Muscle of arm (tissue), 14 donors: ENCODE measurements at places on chromosomes 11 and 22.
A peak's percentile ranks its signal among the peaks of the same experiment; 100 is the strongest.

- no peak for DNase-seq
These were observed 54.0 kb downstream of the UVRAG start for GRCh38 chr11:75868990-75869389.

- DNase-seq: no peak
These were observed 39.8 kb downstream of the AMPD3 start for GRCh38 chr11:10494636-10495463.

GRCh38 chr11:75413864-75414263 is 14.5 kb downstream of the RPS3 start:
- no peak for DNase-seq

DNA sequence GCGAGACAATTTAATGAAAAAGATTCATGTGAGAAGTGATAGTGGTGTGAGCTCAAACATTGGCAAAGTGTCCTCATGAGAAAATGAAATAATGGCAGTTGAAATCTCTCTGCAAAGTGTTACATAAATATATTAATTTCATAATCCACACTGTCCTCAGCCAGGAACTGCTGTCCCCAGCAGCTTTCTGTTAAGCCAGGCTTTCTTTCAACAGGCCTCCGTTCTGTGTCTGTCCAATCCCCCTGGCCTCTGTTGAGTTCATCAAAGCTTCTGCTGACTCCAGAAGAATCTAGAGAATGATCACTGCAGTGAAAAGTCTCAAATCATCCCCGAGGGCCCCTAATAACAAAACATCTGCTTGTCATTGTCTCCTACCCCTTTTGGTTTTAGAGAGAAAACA is 10.0 kb upstream of the ASCC2 start:
- DNase-seq: no peak

- no peak for DNase-seq
These were observed 96.9 kb downstream of the TRMU start for GRCh38 chr22:46432164-46433068.

GRCh38 chr11:11380340-11380739 is 27.3 kb upstream of the CSNK2A3 start:
- DNase-seq: no peak

GRCh38 chr11:64619811-64620380 is 28.9 kb downstream of the SLC22A12 start:
- DNase-seq: peak; percentile 78

- no peak for DNase-seq
These were observed 4.1 kb upstream of the STT3A start for GRCh38 chr11:125588505-125588904.

GRCh38 chr11:66641834-66642233 is 3.3 kb downstream of the RBM4 start:
- DNase-seq: no peak

DNA sequence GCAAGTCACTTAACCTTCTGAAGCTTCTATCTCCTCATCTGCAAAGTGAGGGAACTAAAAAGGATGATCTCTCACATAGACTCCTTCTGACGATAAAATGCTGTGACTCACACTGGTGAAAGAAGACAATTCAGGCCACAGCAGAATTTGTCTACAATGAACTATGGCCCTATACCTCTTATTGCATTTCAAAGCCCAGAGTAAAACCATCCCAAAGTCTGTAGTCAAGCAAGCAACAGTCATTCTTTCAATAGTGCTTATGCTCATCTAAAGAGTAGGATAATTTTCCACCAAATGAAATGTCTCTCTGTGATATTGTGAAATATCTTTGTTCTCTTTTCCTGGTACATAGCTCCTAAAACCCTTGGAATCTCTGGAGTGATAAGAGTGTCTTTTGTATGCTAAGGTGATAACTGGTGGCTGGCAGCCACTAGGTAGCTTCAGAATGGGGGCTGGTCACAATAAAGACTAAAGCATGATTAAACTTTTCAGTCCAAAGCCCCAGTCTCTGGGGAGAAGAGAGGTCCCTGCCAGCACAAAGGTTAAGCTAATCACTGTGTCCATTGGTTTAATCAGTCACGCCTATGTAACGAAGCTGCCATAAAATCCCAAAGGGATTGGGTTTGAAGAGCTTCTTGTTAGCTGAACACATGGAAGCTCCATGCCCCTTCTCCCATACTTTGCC is 30.8 kb downstream of the SYTL2 start:
- DNase-seq: no peak

DNA sequence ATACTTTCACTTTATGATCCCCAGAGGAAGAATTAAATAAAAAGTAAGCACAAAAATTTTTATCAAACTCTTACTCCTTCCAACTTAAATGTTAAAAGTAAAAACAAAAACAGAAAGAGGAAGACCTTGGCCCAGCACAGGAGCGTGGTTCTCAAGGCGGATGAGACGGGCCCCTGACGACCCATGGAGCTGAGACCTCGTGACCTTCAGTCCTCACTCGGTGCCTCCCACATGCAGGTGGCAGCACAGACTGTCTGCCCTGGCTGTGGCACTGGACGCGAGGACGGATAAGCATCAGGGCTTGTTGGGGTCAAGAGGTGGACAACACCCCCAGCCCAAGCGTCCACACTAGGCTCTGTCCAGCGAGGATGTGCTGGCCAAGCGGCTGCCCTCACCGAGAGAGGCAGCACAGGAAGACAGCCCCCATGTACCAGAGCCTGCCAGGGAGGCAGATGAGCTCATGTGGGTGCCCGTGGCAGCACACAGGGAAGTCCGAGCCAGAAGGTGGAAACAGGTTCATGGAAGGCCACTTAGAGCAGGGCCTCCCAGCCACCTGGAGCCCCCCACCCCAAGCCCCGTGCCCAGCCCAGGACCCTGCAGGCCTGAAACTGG is 1389.8 kb downstream of the TBC1D22A start:
- no peak for DNase-seq

GRCh38 chr11:90844041-90844440 is 621.2 kb upstream of the CHORDC1 start:
- DNase-seq: no peak

DNA sequence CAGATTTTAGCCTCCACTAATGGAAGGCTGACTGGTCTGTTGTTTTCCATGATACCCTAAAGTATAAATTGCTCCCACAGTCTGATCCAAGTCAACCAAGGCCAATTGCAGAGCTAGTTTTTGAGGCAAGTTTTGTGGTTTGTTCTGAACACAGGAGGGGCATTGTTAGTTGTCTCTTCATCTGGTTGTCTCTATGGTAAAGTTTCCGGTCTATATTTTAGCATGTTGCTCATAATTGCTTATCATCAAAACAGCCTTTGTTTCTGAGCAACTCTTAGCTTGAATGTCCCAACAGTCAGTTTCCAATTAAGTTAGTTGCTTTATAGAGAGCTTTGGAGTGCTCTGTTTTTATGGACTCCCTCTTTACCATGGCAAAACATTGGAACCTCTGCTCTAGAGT is 217.6 kb upstream of the CARD18 start:
- no peak for DNase-seq

DNA sequence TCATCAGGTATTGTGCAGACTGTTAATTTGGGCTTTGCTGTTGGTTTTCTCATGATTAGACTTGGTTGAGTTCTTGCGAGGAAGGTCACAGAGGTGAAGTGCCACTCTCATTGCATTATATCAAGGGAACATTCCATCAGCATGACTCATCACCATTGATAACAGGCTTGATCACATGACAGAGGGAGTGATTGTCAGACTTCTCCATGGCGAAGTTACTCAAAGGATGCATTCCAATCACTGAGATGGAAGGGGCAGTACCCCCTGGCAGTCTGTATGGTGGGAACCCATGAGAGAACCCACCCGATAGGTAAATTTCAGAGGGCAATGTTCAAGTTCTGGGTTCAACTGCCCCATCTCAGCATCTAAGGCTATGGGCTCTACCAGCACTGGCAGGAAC is 19.4 kb upstream of the P2RY2 start:
- DNase-seq: no peak

GRCh38 chr11:82906236-82906635 is 4.7 kb downstream of the DDIAS start:
- DNase-seq: no peak

GRCh38 chr11:85745626-85746025 is 59.6 kb upstream of the CCDC89 start:
- no peak for DNase-seq

GRCh38 chr22:25970999-25971811 is 198.1 kb upstream of the SEZ6L start:
- no peak for DNase-seq

GRCh38 chr11:41989823-41990380 is 530.5 kb upstream of the LRRC4C start:
- no peak for DNase-seq

- no peak for DNase-seq
These were observed 14.8 kb downstream of the LMO2 start for GRCh38 chr11:33877038-33877437.

DNA sequence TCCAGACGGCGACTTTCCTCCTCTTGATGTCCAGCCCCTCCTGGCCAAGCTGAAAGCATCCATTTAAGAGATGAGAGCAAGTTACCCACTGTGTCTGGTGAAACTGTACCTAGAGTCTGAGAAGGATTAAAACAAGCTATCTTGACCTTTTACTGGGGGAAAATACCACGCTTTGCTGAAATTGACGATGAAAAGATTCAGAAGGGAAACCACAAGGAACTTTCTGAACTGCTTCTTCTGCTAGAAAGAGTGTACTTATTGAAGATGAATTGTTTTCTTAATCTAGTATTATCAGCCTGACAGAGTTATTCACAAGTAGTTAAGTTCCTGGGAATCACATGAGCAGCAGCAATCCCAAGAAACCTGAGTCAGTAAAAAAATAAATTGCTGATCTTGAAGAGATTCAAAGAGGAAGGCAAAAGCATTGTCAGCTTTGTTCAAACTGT is 13.1 kb upstream of the MS4A6A start:
- no peak for DNase-seq

DNA sequence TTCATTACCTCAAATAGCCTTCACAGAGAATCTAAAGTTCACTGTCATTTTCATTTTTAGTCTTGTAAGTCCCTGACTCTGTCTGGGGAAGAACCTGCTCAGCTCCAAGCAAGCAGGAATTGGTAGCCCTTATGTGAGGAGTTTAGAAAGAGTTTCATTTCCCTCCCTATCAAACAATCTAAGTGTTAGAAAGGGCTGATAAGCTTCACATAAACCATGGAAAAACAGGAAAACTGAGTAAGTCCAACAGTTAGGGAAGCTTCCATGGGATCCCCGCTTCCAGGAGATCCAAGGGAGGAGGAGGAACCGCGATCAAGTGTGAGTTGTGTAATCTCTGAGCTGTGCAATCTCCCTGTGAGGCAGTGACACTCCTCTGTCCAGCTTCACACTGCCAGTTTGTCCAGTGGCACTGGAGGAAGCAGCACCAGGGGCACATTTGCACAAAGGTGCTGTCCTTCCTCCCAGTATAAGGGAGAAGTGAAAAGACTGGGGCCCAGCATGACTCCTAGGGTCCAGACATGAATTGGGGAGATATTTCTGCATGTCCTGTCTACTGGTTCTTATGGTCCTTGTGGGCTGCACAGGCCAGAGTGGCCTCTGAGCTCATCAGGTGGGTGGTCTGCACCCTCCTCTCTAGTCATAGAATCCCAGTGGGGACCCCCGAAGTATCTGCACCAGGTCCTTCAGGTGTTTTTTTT is 4.3 kb downstream of the PRAME start:
- DNase-seq: no peak

DNA sequence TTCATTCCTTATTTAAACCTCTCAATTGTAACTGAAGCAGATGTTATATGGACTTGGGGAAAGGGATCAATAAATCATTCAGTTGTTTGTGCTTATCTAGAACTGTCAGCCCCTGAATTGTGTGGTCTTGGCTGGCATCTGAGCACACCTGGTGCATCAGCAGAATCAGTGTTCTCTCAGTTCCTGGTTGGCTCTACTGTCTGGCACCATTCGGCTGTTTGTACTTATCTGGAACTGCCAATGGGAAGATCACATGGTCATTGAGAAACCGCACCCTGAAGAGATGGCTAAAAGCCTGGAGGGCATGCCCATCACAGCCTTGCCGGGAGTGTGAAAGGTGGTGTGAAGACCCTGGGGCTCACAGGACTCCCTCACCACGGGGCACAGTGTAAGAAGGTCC is 37.1 kb upstream of the EHF start:
- no peak for DNase-seq

- peak; percentile 83 for DNase-seq
These were observed 8.4 kb upstream of the SLC2A11 start for GRCh38 chr22:23849009-23850006.

DNA sequence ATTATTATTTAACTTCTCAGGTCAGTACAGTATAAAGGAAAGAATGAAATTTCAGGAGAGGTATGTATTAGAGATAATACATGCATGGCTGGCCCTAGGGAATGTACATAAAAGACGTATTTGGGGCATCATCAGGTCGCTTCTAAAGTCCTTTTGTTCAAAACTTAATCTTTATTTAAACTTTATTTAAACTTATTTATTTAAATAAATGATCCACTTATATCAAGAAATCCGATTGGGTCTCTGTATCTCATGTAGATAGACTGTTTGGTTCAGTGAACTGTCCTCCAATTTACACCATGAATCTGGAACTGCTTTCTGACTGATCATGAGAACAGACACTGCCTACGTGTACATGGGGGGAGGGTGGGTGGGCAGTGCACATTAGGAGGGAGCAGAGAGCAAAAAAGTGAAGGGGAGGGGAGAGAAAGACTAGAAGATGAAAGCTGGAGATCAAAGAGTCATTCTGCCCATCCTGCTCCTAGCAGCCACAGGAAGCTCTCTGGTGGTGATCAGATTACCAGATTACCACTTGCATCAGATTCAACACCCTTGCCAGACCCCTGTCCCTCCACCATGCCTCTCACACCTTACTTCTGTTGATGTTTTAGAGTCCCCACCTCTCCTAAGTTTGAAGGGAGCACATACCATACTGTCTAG is 92.1 kb upstream of the MTMR2 start:
- no peak for DNase-seq

DNA sequence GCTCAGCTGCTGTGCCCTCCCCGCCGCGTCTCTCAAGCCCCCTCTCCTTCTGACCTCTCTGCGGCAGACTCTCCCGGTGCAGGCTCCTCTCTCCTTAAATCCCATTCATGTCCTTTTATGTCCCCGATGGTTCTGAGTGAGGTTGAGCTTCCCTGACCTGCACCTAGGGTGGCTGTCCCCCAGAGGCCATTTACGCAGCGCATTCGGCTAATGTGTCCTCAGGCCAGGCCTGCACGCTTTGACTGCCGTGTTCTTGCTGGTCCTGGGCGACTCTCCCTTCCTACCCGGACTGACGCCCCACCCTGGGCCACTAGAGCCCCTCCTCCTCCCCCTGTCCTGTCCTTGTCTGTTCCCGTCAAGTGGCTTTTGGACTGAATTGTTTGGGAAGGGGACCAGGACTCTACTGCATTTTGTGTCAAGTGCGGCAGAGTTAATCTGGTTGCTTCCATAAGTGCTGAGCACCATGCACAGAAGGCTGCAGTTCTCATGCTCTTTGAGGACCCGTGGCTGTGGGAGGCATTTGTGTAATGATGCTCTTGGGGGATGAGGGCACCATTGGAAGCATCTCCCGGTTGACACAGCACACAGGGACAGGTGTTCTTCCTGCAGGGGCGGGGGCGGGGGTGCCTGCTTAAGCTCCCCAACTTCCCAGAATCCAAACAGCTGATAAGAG is 37.1 kb downstream of the IGHMBP2 start:
- DNase-seq: no peak

- no peak for DNase-seq
These were observed 548.5 kb downstream of the SOX6 start for GRCh38 chr11:15807827-15808226.

GRCh38 chr22:19553201-19553600 is 29.0 kb upstream of the CLDN5 start:
- DNase-seq: no peak

GRCh38 chr22:38041760-38042487 is 15.3 kb upstream of the PICK1 start:
- DNase-seq: no peak

GRCh38 chr11:64088162-64089026 is 52.7 kb downstream of the FLRT1 start:
- no peak for DNase-seq
